ENCODE measurements at places on chromosomes 12 and 14. TPM values are rescaled to one million over a fixed set of nuclear protein-coding genes. Genes with fewer than 3 reads are reported as not detected.

DNA sequence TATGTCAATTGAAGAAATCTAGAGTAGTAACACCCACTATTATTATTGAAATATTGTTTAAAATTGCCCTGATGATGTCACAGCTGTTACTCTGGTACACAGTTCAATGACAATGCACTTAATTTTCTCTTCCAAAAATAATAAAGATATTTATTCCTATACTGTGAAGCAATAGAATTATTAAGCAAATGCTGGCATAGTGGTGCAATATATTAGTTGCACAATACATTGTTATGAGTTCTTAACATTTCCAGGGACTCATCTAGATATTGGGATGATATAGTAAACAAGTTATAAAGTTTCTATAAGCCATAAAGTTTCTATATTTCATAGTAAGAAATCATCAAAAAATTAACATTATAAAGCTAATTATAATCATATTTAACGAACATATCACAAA is 897.8 kb downstream of the LRFN5 start:
- H3K36me3 ChIP-seq = no peaks in the 10 kb centered on the region
- H3K4me3 ChIP-seq = no peak overlapping the region
- H3K27ac ChIP-seq = no peak overlapping the region
- DNase-seq = no peak
- H3K4me1 ChIP-seq = no peaks in the 10 kb centered on the region
- no peaks in the 10 kb centered on the region for H3K27me3 ChIP-seq

The CLEC4A gene
- total RNA-seq = 1.3 TPM

The ZFYVE21 gene
- total RNA-seq = 22.1 TPM

- no peak for DNase-seq
- H3K27me3 ChIP-seq = no peaks in the 10 kb centered on the region
- H3K36me3 ChIP-seq = no peaks in the 10 kb centered on the region
- no peak overlapping the region for H3K4me3 ChIP-seq
- no peaks in the 10 kb centered on the region for H3K4me1 ChIP-seq
Observed at GRCh38 chr12:73262788-73263381, 990.7 kb downstream of the TRHDE start.

- no peaks in the 10 kb centered on the region for H3K4me1 ChIP-seq
- H3K36me3 ChIP-seq = no peaks in the 10 kb centered on the region
- no peak overlapping the region for H3K4me3 ChIP-seq
- DNase-seq = no peak
Observed at GRCh38 chr14:104731320-104732294, 7.6 kb downstream of the ADSS1 start.

DNA sequence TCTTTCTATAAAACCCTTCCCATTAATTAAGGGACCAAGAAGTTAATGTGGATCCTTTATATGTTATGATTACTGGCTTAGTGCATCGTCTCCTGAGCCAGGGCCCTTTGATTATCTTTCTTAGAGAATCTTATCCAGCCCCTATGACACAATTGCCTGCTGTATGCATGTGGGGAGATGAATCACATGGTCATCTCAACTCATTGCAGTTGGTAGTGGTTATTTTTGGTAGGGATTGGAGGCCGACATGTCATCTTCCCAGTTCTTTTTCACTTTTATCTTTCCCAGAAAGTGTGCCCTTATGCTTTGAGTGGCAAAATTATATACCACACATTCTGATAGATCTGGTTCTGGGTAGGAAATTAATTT is 26.0 kb downstream of the ZNF664 start:
- H3K4me3 ChIP-seq = no peak overlapping the region
- peaks cover 15% of the 10 kb centered on the region for H3K36me3 ChIP-seq
- DNase-seq = no peak
- no peaks in the 10 kb centered on the region for H3K27me3 ChIP-seq
- peaks cover 12% of the 10 kb centered on the region for H3K4me1 ChIP-seq

The NRL gene
- 1.9 TPM for total RNA-seq

GRCh38 chr14:85214471-85214870 is 315.5 kb upstream of the FLRT2 start:
- no peak overlapping the region for H3K4me3 ChIP-seq
- DNase-seq = no peak
- no peaks in the 10 kb centered on the region for H3K27me3 ChIP-seq
- no peak overlapping the region for H3K27ac ChIP-seq
- no peaks in the 10 kb centered on the region for H3K36me3 ChIP-seq
- H3K4me1 ChIP-seq = no peaks in the 10 kb centered on the region

GRCh38 chr14:73162251-73162650 is 25.9 kb downstream of the PSEN1 start:
- H3K27me3 ChIP-seq = no peaks in the 10 kb centered on the region
- H3K4me3 ChIP-seq = no peak overlapping the region
- DNase-seq = no peak
- H3K4me1 ChIP-seq = no peaks in the 10 kb centered on the region

The ABCD2 gene
- 15.9 TPM for total RNA-seq

- DNase-seq = no peak
- H3K36me3 ChIP-seq = no peaks in the 10 kb centered on the region
- no peak overlapping the region for H3K27ac ChIP-seq
- no peaks in the 10 kb centered on the region for H3K27me3 ChIP-seq
- H3K4me1 ChIP-seq = peaks cover 3% of the 10 kb centered on the region
- H3K4me3 ChIP-seq = no peak overlapping the region
Observed at GRCh38 chr14:90522571-90523191, 125.9 kb downstream of the CALM1 start.

- H3K4me1 ChIP-seq = peaks cover 92% of the 10 kb centered on the region
- peak overlapping the region; percentile 99 for H3K27ac ChIP-seq
- no peaks in the 10 kb centered on the region for H3K27me3 ChIP-seq
- peaks cover 78% of the 10 kb centered on the region for H3K36me3 ChIP-seq
Observed at GRCh38 chr14:99256483-99256874, 15.5 kb downstream of the BCL11B start.

The OR10P1 gene
- total RNA-seq = not detected

DNA sequence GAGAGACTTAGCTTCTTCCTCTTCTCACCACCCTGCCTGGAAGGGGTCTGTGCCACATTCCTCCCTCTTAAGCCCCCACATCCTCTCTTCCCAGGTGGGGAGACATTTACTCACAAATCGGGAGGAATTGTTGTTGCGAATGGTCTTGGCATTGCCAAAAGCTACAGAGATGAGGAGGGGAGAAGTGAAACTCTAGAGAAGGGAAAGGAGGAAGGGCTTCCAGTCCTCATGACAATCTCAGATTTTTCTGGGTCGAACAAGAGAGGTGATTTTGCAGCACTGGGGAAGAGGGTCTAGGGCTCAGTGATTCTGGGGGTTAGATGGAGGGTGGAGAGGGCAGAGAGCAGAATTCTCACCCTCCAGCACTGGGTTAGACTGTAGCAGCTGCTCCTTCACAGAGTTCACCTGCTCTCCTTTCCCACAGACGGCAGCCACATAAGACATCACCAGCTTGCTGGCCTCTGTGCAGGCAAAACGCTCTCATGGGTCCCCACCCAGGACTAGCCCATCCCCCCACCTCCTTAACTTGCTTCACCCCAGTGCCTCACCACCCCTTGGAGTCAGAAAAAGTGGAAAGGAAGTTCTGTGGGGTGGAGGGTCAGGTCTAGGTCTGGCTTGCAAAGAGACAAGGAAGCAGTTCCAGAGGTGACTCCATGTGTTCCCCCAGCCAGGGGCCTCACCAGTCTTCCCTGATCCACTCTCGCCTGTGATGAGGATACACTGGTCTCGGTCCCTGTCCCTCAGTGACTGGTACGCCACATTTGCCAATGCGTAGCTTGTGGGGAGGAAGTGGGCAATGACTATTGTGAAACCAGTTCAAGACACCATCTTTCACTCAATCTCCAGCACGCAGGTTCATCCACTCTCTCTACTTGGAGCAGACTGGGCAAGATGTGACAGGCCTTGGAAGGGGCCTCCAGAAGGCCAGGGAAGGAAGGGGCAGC is 2.7 kb downstream of the MYO1A start:
- no peak overlapping the region for H3K27ac ChIP-seq
- no peak overlapping the region for H3K4me3 ChIP-seq
- no peak for DNase-seq
- no peaks in the 10 kb centered on the region for H3K36me3 ChIP-seq
- H3K27me3 ChIP-seq = peaks cover 9% of the 10 kb centered on the region

- no peaks in the 10 kb centered on the region for H3K27me3 ChIP-seq
- H3K36me3 ChIP-seq = peaks cover 9% of the 10 kb centered on the region
- no peak overlapping the region for H3K4me3 ChIP-seq
- no peak for DNase-seq
- peaks cover 16% of the 10 kb centered on the region for H3K4me1 ChIP-seq
Observed at GRCh38 chr12:3725388-3726115, 27.4 kb downstream of the CRACR2A start.

The WNT1 gene
- 2.6 TPM for total RNA-seq

The APAF1 gene
- total RNA-seq = 22.1 TPM

DNA sequence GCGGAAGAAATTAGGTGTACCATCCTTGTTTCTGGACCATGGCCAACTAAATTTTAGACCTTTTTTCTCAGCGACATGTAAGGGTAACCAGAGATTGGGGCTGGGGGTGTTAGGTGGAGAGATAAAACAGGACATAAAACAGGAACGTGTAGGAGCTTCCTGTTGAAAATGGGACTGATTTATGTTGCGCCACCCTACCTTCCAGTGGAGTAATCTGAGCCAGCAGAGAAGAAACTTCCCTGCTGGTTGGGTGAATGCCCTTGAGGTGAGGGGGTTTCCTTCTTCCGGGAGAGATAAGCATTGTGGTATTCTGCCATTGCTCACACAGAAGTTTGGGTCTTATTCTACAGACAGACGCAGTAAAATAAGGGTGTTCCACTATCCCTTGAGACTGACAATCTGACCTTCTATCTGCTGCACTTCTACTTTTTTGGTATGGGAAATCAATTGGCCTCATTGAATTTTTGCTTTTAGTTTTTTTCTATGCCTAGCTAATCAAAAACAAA is 417.6 kb downstream of the PCNX1 start:
- H3K27ac ChIP-seq = no peak overlapping the region
- no peak overlapping the region for H3K4me3 ChIP-seq
- H3K36me3 ChIP-seq = no peaks in the 10 kb centered on the region
- peak; percentile 19 for DNase-seq
- peaks cover 45% of the 10 kb centered on the region for H3K4me1 ChIP-seq

- peak within 1 kb of the TSS; percentile 69 for H3K4me3 ChIP-seq
- H3K4me1 ChIP-seq = peaks cover 48% of the 10 kb centered on the region
- no peaks in the 10 kb centered on the region for H3K36me3 ChIP-seq
- peak; percentile 16 for DNase-seq
- H3K27ac ChIP-seq = no peak within 1 kb of the TSS
Observed at GRCh38 chr12:50057000-50057841, at the start of gene ASIC1. Gene ASIC1 (plus strand): TSS chr12:50057596. CDS start chr12:50058767, 1,171 bp downstream.

- H3K27ac ChIP-seq = no peak overlapping the region
- H3K36me3 ChIP-seq = no peaks in the 10 kb centered on the region
- no peak for DNase-seq
- H3K27me3 ChIP-seq = no peaks in the 10 kb centered on the region
- no peak overlapping the region for H3K4me3 ChIP-seq
Observed at GRCh38 chr12:33586576-33586975, 147.0 kb upstream of the SYT10 start.

The FICD gene
- 8.7 TPM for total RNA-seq

The TMEM30B gene
- 2.3 TPM for total RNA-seq

- H3K27ac ChIP-seq = no peak overlapping the region
- H3K27me3 ChIP-seq = peaks cover 9% of the 10 kb centered on the region
- DNase-seq = no peak
Observed at GRCh38 chr12:30197392-30198057, 413.8 kb upstream of the TMTC1 start.

DNA sequence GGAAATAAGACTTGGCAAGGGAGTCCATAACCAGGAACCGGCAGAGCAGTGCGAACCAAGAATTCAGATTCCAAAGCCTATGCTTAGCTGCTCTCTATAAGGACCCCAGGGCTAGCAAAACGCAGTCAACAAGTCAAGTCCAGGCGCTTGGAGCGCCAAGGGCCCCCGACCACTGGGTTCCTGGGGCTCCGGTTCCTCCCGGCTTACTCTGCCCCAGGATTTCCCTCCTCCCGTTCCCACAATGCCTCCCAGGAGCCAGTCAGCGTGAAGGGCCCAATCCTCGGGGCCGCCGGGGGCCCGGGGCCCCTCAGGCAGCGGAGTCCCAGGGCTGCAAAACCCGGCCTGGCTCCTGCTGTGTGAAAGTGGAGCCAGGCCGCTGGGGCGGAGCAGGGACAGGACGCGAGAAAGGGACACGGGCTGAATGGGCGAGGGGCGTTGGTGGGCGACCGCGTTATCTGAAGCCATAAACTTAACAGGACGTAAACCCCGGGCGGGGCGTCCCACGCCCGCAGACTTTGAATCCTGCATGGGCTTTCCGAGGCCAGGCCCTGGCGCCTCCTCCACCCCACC is 1.5 kb downstream of the KRT8 start:
- H3K4me3 ChIP-seq = peak overlapping the region; percentile 64
- no peaks in the 10 kb centered on the region for H3K36me3 ChIP-seq
- no peak overlapping the region for H3K27ac ChIP-seq
- H3K27me3 ChIP-seq = no peaks in the 10 kb centered on the region
- peaks cover 10% of the 10 kb centered on the region for H3K4me1 ChIP-seq

- no peak overlapping the region for H3K27ac ChIP-seq
- H3K36me3 ChIP-seq = no peaks in the 10 kb centered on the region
- DNase-seq = no peak
- peaks cover 2% of the 10 kb centered on the region for H3K27me3 ChIP-seq
- no peak overlapping the region for H3K4me3 ChIP-seq
Observed at GRCh38 chr12:27539191-27539631, 15.2 kb downstream of the PPFIBP1 start.

GRCh38 chr14:95045106-95045701 is 112.1 kb downstream of the DICER1 start:
- H3K4me3 ChIP-seq = no peak overlapping the region
- peaks cover 15% of the 10 kb centered on the region for H3K27me3 ChIP-seq
- no peak overlapping the region for H3K27ac ChIP-seq
- DNase-seq = no peak

GRCh38 chr12:109264095-109264942 is 44.8 kb downstream of the FOXN4 start:
- peaks cover 7% of the 10 kb centered on the region for H3K36me3 ChIP-seq
- no peak overlapping the region for H3K27ac ChIP-seq
- no peaks in the 10 kb centered on the region for H3K4me1 ChIP-seq
- no peaks in the 10 kb centered on the region for H3K27me3 ChIP-seq

The ARHGAP5 gene
- 69.3 TPM for total RNA-seq

DNA sequence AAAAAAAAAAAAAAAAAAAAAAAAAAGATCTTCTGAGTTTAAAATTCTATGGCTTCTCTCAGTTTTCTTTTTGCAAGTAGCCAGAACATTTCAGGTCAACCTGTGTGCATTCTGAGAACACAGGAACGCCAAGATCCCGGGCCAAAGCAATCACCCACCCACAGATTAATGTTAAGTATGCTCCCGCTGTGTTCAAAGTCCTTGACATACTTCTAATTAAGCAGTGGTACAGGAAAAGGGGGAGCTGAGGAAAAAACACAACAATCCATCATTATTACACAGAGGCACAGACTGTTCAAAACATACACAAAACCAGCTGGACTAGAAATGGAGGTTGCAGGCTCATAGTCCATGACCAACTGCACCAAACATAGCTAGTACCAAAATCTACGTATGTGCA is 2.8 kb downstream of the FBXO21 start:
- peaks cover 39% of the 10 kb centered on the region for H3K36me3 ChIP-seq
- H3K4me3 ChIP-seq = no peak overlapping the region
- H3K27ac ChIP-seq = no peak overlapping the region
- peaks cover 3% of the 10 kb centered on the region for H3K27me3 ChIP-seq
- DNase-seq = no peak

The FGF23 gene
- not detected for total RNA-seq

The GYS2 gene
- 0.40 TPM for total RNA-seq

- H3K4me1 ChIP-seq = peaks cover 35% of the 10 kb centered on the region
- peaks cover 32% of the 10 kb centered on the region for H3K27me3 ChIP-seq
- H3K27ac ChIP-seq = no peak within 1 kb of the TSS
- DNase-seq = peak; percentile 89
- H3K4me3 ChIP-seq = peak within 1 kb of the TSS; percentile 59
Observed at GRCh38 chr12:49538510-49539403, at the start of gene KCNH3. Gene KCNH3 (plus strand): TSS chr12:49539030. CDS start chr12:49539417, 387 bp downstream.

GRCh38 chr12:15469356-15469755 is 147.0 kb downstream of the PTPRO start:
- H3K27ac ChIP-seq = no peak overlapping the region
- H3K27me3 ChIP-seq = no peaks in the 10 kb centered on the region
- no peaks in the 10 kb centered on the region for H3K36me3 ChIP-seq
- no peak for DNase-seq
- H3K4me3 ChIP-seq = no peak overlapping the region

The CLEC14A gene
- not detected for total RNA-seq

The DIO3 gene
- total RNA-seq = not detected
